ENCODE measurements at places on chromosomes 5 and 9. TPM values are rescaled to one million over a fixed set of nuclear protein-coding genes. Genes with fewer than 3 reads are reported as not detected.
A peak's percentile ranks its signal among the peaks of the same experiment; 100 is the strongest.

DNA sequence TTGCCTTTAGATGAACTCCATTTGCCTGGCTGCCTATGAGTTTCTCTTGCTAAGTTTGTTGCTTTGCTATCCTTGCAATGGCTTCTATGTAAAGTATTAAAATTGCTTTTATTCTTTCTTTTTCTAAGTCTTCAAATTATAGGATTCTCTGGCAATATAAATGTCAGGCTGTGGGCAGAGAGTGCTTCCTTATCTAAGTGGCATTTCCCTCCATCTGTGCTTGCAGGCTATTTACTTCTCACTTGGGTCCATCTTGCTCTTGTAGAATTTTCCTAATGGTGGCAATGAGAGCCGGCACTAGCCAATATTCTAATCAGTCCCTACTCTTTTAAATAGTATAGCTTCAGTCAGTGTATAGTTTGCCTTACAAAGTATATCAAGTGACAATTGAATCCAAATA, 63.3 kb downstream of the FAM174A start:
- DNase-seq, result no peak
- H3K4me3 ChIP-seq, result no peak overlapping the region
- no peaks in the 10 kb centered on the region for H3K27me3 ChIP-seq
- H3K4me1 ChIP-seq, result no peaks in the 10 kb centered on the region

Gene IFNA13
- total RNA-seq, result not detected

DNA sequence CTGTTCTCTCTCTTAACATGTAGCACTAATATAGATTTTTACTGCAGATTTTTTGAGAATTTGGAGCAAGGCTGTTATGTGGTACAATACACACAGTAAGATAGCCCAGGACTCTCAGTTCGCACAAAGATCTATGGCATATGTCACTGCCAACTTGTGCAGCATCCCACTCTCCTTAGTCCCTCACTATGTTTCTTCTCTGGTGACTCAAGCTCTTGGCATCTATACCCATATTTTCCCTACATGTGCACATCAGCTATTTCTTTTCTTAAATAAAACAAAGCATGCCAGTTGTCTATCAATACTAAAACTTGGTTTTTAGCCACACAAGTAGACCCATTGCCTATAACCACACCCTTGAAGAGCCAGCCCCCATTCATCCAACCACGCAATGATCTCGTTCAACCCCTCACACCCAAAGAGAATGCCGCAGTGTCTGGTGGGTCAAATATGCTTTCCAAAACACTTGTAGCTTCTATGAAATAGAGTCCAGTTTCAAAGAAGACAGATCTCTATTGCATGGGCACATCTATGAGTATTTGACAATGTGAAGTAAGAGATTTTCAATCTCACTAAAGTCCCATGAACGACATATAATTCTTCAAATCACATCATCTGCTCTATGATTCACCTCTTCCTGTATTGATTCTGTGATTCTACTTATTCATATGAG, 18.2 kb upstream of the IL7R start:
- H3K4me1 ChIP-seq, result no peaks in the 10 kb centered on the region
- H3K36me3 ChIP-seq, result no peaks in the 10 kb centered on the region
- H3K27ac ChIP-seq, result no peak overlapping the region
- H3K27me3 ChIP-seq, result no peaks in the 10 kb centered on the region
- H3K4me3 ChIP-seq, result no peak overlapping the region

- H3K27me3 ChIP-seq, result no peaks in the 10 kb centered on the region
- peak; percentile 34 for DNase-seq
- no peak overlapping the region for H3K4me3 ChIP-seq
- H3K4me1 ChIP-seq, result no peaks in the 10 kb centered on the region
- H3K36me3 ChIP-seq, result no peaks in the 10 kb centered on the region
- no peak overlapping the region for H3K27ac ChIP-seq
These were observed 61.7 kb downstream of the HSPA4 start for GRCh38 chr5:133113331-133114061.
